ENCODE measurements at places on chromosomes 1 and 21.
A peak's percentile ranks its signal among the peaks of the same experiment; 100 is the strongest.

- DNase-seq, result peak; percentile 50
These were observed 10.7 kb downstream of the OPTC start for GRCh38 chr1:203504400-203505250.

GRCh38 chr21:35448876-35449599, 399.9 kb upstream of the RUNX1 start:
- no peak for DNase-seq

DNA sequence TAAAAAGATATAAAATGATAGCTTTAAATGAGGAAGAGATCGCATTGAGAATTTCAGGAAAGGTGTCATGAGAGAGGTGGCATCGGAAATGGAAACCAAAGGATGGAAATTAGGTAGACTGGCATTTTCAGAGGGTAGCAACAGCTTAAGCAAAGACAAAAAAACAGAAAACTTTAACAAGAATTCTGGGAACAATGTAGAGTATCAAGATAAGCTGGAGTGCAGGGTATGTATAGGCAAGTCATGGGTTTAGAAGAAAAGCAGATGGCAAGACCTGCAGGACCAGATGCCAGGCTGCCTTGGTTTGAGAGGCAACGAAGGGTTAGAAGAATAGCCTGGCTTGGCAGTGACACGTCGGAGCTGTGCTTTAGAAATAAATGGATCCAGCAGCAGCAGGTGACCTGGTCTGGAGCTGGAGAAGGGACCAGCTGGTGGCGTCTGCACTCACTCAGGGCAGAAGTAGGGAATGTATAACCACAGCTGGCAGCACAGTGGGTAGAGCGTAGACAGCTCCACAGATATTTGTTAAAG, 149.4 kb upstream of the TIAM1 start:
- no peak for DNase-seq

DNA sequence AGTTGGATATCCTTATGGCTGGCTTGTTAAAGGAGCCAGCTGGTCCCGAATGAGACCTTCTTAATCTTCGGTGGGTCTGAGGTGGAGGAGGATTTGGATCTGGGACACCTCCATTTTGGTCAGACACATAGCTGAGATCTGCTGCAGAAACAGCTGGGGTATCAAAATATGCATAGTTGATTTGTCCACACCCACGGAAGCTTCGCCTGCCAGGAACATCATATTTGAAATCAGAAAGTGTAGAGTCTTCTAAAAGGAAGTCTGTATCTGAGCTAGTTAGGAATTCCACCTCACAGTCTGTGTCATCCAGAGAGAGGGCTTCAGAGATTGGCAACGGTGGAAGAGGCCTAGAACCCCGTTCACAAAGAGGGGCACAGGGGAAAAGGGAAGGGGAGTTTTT, 12.3 kb downstream of the ERRFI1 start:
- no peak for DNase-seq

- no peak for DNase-seq
These were observed 173.6 kb upstream of the SGIP1 start for GRCh38 chr1:66360285-66360724.

Data from HS-5 (cell line).